ENCODE measurements at places on chromosomes 11 and 22.

DNA sequence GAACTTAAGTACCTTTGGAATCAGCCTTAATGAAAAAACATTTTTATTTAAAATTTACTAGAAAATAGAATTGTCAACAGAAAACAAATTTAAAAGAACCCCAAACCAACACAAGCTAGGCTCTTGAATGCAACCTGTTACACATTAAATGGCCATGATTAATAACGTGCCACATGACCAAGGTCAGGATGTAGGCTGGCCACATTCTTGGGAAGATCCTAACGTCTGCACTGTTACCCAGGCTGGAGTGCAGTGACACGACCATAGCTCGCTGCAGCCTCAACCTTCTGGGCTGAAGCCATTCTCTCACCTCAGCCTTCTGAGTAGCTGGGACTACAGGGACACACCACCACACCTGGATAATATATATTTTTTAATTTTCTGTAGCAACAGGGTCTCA is 126.4 kb upstream of the APOA1 start:
- no peak for DNase-seq

DNA sequence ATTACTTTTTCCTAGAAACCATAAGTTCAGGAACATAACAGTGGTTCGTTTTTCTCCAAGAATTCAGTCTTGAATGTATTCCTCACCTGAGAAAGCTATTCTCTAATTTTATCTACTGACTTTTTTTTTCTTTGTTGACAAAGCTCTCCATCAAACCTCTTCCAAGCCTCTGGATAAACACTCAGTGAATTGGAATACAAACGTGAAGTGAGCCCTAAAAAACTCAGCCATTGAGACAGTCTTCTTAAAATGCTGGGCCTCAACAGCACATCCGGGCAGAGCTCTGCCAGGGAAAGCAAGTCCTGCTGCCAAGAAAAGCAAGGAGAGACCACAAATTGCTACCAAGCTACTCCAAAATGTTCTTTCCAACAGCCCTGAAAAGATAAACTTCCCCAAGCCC is 7.7 kb upstream of the SLC1A2 start:
- no peak for DNase-seq

GRCh38 chr11:67301313-67301921 is 1.9 kb upstream of the SSH3 start:
- no peak for DNase-seq

GRCh38 chr11:92852946-92853345 is 116.5 kb upstream of the MTNR1B start:
- no peak for DNase-seq

DNA sequence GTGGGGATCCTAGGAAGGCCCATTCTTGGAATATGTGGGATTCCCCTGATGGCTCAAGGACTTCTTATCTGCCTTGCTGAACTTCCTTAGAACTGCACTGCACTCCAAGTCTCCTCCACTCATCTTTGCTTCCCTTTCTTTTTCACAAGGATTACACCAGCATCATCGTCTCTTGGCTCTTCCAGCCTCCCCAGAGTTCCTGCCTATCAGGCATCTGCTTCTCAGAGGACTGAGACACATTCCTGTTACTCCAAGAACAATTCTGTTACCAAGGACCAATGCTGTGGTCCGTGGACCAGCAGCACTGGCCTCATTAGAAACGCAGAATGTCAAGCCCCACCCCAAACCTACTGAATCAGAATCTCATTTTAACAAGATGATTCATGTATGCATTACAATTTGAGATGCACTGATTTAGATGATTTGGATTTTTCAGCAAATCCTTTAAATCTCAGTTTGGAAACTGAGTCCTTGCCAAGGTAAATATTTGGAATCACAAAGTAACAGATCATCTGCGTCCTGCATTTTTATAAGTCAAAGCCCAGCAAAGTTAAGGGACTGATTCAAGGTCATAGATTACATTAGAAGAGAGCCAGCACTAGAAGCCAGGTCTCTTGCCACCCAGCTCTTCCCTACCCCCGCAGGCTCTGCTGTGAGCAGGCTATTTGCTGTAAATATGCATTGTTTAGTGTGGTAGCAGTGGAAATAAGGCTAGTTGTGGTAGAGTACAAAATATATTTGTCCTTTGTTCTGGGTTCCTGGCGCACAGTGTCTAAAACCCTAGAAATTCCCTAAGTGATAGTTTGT is 110.9 kb downstream of the SWAP70 start:
- no peak for DNase-seq

GRCh38 chr11:19398273-19398672 is 157.5 kb upstream of the E2F8 start:
- DNase-seq: no peak

- no peak for DNase-seq
Measured at GRCh38 chr11:111388842-111389241, 9.8 kb upstream of the POU2AF1 start.

DNA sequence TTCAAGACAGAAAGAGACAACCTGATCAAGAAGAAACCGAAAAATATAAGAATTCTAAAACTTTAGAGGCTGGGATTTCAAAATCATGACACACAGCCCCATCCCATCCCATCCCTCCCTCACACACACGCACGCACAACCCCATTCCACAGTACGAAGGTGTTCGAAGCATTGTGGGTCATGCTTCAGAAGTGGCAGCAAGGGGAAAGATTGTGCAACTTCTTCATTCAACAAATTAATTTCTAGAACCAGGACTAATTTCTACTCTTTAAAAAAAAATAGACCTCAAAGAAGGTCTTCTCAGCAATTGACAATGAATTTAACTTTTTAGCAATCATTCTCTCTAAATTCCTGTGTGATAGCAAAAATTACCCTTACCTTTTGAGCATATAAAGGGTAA is 867 bp downstream of the SPA17 start:
- DNase-seq: no peak

DNA sequence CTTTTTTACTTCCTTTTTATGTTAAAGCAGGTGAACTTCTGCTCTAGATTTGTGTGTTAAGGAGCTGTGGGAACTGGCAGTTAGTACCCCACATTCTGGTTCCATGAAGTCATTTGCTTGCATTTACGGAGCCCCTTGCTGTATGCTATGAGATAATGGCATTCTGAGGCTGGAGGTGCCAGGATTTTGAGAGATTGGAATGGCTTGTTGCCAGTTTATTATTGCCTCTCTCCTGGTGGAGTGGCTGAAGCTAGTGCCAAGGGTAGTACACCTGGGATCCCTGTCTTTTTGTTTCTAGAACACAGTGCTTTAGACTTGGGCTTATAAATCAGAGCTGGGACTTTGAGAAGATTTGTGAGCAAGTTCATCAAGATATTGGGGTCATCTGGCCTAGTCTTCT is 73.8 kb downstream of the STIM1 start:
- DNase-seq: no peak

GRCh38 chr11:72753341-72754148 is 1.3 kb upstream of the ARAP1 start:
- DNase-seq: no peak

GRCh38 chr11:534396-535209 is 773 bp downstream of the HRAS start:
- no peak for DNase-seq

DNA sequence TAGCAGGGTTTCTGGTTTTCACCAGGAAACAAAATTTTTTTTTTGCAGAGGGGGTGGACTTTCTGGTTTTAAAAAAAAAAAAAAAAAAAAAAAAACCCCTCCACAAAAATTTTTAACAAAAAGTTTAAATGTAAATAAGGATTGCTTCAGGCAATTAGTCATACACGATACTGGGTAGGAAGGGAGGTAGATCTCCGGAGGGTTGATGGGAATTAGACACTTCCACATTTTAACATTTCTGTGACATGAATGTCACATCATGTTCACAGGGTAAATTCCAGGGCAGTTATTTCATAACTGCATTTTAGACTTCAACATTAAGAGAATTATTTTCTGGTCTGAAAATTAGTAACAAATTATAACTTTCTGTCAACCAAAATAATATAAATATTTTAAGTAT is 15.9 kb downstream of the NUP98 start:
- no peak for DNase-seq

DNA sequence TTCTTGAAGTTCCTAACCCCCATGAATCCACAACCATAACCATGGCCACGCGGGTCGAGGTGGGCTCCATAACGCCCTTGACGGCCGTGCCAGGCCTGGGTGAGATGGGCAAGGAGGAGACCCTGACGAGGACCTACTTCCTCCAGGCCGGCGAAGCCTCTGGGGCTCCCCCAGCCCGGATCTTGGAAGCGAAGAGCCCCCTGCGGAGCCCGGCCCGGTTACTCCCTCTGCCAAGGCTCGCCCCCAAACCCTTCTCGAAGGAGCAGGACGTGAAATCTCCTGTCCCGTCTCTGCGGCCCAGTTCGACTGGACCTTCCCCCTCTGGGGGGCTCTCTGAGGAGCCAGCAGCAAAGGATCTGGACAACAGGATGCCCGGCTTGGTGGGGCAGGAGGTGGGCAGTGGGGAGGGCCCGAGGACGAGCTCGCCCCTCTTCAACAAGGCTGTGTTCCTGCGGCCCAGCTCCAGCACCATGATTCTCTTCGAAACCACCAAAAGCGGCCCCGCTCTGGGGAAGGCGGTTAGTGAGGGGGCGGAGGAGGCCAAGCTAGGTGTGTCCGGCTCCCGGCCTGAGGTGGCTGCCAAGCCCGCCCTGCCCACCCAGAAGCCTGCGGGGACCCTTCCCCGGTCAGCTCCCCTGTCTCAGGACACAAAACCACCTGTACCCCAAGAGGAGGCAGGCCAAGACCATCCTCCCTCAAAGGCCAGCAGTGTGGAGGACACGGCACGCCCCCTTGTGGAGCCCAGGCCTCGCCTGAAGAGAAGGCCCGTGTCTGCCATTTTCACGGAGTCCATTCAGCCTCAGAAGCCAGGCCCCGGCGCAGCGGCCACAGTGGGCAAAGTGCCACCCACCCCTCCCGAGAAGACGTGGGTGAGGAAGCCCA is 75.7 kb downstream of the KIAA1671 start:
- DNase-seq: no peak

DNA sequence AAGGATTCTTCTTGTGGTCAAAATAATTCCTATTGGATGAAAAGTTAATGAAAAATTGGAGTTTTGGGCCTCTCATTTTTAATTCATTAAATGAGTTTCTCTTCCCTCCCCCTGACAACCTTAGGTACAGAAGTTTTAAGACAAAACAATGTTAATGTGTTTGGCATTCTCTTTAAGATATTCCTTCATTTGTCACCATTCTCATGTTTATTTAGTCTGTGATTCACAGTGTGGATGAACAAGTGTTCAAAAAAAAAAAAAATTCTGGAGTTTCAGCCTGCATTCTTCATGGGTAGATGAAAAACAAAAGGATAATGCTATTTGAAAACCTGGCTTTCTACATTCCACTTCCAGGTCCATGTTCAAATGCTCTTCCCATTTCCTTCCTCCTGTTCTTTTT is 172.6 kb upstream of the LUZP2 start:
- DNase-seq: no peak

GRCh38 chr11:29844031-29844430 is 172.8 kb downstream of the KCNA4 start:
- DNase-seq: no peak

GRCh38 chr11:65440831-65441499 is 18.4 kb downstream of the NEAT1 start:
- no peak for DNase-seq

DNA sequence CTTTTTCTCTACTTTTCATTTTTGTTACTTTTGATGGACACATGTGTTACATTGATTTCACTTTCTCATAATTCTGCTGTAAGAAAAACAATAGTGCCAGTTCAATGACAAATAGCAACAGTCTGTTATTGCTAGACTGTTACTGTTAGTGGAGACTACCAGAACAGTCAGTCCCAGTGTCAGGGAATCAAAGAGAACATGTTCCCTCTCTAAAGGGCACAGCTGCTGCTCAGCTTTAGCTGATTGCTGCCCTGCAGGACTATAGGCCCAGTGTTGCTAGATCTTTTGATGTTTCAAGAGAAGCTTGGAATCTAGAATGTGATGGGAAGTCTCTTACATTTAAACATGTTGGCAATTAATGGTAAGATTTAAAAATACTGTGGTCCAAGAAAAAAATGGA is 3.4 kb downstream of the BIRC3 start:
- DNase-seq: no peak

DNA sequence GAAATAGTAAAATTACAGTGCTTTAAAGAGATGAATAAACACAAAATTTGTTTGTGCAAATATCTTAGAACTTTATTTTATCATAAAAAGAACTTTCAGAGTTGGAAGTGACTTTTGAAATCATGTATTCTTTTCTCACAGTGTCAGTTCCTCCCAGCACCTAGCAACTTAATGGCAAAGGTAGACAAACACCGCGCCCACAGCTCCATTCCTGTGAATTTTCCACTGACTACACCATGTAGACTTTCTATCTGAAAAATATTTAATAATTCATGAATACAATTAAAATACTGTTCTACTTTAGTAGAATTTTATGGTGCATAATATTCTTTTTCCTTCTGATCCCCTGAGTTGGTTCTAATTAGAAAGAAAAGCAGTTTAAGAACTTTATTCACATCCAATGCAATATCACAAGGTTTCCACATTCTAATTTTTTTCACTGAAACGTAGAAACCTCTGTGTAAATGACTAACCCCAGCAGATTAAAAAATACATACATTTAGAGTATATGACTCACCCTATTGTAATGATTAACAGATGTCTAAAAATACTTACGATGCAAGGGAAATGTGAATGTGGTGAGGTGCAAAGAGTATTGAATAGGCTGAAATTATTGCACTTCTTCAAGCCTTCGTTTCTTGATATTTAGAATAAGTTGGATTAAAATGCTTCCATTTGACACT is 218.2 kb upstream of the CCDC179 start:
- DNase-seq: no peak

GRCh38 chr11:73893041-73893440 is 16.2 kb downstream of the PAAF1 start:
- DNase-seq: no peak

DNA sequence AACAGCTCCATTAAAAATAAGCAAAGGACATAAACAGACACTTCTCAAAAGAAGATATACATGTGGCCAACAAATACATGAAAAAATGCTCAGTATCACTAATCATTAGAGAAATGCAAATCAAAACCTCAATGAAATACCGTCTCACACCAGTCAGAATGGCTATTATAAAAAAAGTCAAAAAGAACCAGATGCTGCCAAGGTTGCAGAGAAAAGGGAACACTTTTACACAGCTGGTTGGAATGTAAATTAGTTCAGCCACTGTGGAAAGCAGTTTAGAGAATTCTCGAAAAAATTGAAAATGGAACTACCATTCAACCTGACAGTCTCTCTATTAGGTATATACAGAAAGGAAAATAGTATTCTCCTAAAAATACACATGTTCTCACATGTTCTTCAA is 102.4 kb upstream of the FIBIN start:
- DNase-seq: no peak

DNA sequence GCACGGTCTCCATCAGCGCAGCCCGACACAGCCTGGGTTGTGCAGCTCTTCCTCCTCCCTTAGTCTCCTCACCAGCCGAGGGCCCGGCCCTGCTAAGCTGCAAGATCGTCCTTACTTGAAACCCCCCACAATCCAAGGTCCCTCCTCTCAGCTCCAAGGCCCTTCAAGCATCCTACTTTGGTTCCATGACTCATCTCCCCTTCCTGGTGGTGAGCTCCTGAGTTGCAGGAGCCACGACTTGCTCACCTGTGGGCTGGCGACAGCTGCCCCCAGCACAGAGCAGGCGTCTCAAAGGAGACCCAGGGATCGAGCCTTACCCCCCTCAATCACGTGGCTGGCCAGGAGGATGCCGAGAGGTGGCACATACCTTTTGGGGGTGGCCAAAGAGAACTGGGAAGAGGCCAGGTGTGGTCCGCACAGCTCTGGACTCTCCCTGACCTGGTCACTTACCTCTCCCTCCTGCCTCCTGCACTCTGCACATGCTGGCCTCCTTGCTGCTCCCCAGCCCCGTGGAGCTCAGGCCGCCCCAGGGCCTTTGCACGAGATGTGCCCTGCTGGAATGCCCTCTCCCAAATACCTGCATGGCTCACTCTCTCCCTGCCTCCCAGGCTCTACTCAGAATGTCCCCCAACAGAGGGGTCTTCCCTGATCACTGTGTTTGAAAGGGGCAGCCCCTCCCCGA is 35.2 kb upstream of the FADD start:
- no peak for DNase-seq

All from stimulated activated CD8-positive, alpha-beta memory T cell treated with anti-CD3 and anti-CD28 coated beads, Interleukin-4, amount 100 ng/mL, for 4 hours (primary cell).